ENCODE measurements at places on chromosomes 6 and 20.

DNA sequence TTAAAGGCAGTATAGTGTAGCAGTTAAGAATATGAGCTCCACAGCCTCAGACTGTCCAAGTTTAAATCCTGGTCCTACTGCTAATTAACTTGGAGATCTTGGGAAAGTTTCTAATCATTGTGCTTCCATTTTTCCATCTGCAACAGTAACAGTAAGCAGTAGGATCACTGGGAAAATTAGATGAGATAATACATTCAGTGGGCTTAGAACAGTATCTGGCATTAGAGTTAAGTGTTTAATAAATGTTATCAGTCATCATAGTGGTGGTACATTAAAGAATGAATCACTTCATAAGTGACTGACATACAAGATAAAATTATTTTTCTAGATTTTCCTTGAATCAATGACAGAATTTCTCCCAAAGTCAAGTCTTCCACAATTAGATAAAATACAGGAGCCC lies 5.0 kb downstream of the NHSL1 start:
- no peak for DNase-seq

DNA sequence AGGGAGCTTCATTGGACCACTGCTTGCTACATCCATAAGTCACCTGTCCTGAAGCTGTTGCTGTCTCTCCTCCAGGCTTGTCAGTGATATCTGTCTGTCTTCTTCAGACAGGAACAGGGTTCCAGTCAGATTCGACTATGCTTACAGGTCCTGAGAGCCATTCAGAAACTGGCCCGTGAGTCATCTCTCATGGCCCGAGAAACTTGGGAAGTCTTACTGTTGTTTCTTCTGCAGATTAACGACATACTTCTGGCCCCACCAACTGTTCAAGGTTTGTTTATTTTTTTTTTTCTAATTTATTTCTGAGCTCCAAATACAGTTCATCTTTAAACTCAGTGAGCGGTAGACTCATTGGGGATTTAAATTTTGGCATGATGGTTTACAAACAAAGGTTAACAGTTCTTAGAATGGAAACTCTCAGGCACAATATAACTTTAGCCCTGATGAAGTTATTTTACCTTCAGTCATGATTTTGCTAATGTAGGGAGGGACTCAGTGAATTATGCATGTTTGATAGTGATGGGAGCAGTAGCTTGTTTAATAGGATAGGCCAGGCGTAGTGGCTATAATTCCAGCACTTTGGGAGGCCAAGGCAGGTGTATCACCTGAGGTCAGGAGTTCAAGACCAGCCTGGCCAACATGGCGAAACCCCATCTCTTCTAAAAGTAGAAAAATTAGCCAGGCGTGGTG lies 24.7 kb downstream of the RALGAPB start:
- no peak for DNase-seq

DNA sequence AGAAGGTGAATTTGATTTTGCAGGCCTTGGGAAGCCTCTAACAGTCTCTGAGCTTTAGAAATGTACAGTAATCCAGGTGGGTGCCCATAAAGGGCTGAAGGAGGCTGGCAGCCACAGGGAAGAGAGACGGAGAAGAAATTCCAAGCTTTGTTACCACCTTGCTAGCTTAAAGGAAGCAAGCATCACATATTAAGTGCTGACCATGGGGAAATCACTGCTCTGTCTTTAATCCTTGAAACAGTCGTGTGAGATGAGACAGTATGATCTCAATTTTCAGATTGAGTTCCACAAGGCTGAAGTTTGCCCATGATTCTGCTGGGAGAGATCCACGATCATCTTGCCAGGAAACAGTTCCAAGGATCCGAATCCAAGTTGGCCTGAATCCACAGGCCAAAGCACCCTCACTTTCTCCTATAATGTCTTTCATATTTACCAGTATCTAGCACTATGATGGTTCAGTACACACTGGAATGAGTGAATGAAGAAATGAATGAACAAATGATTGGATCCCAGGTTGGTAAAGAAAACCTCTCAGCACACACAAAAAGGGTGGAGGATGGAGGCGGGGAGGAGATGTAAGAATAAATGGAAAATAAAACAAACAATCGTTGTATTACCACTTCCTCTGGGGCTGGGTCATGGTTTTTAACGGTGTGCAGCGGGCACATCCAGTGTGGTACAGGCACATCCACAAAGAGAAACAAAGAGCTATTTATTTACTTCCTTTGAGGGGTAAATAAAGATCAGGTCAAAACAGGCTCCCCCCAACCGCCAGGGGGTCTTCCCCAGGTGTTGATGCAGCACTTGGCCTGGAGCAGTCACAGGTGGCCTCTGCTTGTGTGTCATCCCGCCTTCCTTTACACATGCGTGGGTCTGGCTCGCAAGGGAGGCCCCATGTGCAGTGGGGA lies 28.2 kb upstream of the TAF8 start:
- no peak for DNase-seq

GRCh38 chr6:163338671-163339405 lies 75.7 kb upstream of the QKI start:
- no peak for DNase-seq

DNA sequence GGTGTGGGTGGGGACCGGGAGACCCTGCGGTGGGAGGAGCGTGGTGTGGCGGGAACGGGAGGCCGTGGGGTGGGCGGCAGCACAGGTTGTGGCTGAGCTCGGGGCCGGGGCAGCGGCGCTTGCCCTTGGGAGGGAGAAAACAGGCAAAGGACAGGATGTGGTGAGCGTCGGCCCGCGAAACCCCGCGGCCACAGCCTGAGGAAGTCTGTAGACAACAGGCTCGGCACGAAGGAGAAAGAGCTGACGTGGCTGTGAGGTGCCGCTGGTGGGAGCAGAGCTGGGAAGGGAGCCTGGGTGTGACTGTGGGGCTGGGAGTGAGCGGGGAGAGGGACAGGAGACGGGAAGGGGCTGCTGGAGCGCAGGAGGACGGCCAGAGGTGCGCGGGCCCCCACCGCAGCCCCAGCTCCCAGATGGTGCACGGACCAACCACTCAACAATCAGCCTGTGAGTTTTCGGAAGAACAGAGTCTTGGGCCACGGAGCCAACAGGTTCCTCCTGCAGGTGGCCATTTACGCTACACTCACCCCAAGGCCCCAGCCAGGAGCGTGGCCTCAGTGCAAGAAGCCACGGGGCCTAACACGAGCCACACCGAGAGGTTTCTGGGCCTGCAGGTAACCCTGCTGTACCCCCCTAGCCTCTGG lies 202.8 kb downstream of the DLL1 start:
- DNase-seq: no peak

DNA sequence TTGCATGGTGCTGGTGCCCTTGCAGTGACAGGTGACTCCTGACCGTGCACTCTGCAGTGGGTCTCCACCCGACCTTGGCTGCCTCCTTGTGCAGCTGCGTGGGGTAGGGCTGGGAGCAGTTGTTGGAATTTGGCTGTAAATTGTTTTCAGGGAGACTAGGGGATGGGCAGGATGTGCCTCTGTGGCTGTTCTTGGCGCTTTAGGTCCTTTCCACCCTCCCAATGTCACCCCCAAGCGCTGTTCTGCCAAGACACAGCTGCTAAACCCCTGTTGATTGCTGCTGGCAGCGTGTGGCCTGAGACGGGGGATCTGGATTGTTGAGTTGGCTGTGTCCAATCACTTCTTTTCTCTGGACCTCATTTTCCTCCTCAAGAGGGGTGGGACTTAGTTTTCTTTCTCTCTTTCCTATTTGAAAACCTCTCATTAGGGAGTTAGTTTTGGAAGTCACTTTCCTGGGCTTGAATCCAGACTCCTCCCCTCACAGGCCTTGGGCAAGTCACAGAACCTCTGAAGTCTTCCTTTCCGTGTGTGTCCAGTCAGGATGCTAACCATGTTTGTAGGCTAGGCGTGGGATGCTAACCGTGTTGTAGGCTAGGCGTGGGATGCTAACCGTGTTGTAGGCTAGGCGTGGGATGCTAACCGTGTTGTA lies 8.5 kb downstream of the IGF2R start:
- no peak for DNase-seq

DNA sequence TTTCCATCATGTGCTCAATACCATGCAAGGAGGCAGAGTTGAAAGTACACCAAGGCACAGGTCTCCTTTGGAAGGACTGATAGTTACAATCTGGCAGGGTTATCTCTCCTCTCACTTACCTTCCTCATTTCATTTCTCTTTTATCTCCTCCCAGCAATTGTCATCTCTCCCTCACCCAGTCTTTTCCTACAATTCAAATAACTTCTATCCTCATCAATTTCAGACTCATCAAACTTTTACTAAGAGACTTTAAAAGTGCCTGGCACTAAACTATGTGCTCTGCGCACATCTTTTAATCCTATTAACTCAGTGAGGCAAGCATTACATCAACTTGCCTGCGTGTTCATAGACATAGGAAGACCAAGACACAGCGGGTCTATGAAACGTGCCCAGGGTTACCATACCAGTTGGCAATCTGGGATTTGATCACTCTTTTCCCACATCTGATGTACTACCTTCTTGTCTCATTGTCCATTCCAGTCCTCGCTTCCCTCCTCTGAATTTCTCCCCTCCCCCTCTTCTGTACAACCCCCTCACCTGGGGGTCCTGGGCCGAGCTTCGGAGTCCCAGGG lies 1.2 kb downstream of the VARS1 start:
- no peak for DNase-seq

DNA sequence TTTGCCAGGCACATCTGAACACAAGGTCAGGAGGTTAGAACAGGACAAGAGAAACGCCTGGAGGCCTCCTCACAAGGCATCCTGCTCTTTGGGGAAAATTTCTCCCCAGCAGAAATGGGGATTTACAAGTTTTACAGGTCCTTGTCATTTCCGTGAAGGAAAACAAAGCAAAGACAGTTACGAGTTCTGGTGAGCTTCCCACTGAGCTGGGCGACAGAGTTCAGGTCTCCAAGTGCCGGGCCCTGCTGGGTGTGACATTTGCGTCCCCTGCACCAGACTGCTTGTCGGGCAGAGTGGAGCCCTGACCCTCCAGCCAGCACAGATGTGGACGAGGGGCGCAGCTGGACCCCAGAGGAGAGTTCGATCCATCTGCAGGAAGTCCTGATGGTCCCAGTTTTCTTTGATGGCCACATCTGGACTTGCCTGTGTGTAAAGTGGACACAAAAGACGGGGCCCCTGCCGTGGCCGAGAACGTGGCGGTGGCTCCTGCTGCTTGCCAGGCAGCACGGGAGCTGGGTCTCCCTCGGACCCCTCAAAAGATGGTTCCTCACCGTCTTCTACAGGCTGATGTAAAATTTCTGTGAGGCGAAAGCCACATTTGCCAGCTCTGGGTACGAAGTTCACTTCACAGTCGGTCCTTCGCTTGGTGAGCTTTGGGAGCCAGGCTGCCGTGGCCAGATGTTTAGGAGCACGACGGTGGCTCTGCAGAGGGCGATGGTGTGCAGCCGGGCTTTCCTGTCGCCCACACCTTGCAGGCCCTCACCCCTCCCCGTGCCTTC lies 5.2 kb upstream of the ADRM1 start:
- DNase-seq: no peak

GRCh38 chr20:49792006-49792405 lies 20.6 kb upstream of the SLC9A8 start:
- no peak for DNase-seq

- DNase-seq: no peak
Observed at GRCh38 chr20:25467441-25467840, 60.0 kb downstream of the GINS1 start.

DNA sequence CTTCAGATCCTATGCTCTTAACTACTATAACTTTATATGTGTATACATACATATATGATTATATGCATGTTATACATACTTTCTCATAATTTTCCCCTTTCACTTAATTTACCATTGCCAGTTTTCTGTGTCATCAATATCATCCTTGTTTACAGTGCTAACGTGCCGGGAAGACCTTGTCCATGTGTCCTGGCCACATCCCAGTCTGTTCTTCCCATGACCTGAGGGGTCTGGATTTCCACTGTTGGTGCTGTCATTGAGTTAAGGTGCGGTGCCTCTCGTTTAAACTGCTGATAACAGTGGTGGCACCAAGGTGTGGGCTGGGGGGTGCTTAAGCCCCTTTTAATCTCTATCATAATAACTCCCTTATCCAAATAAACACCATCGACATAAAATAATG lies 8.5 kb upstream of the SDCBP2 start:
- DNase-seq: no peak

DNA sequence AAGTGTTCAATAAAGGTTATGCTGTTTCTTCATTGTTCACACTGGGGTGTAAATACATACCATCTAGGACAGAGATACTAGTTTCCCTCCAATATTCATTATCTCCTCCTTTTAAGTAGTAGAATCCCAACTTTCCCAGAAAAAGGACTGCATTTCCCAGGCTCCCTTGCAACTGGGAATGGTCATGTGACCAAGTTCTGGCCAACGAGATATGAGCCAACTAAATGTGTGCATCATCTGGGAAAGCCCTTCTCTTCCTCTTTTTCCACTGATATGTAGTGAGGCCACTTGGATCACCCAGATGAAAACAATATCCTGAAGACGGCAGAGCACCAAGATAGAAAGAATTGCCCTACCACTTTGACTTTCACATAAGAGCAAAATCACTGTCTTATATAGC lies 97.9 kb upstream of the PTPRT start:
- DNase-seq: no peak

- DNase-seq: no peak
Observed at GRCh38 chr20:12014276-12014675, 96.6 kb downstream of the BTBD3 start.

GRCh38 chr6:65289491-65289890 lies 417.5 kb downstream of the EYS start:
- DNase-seq: no peak

GRCh38 chr6:117265410-117266256 lies at the start of gene VGLL2:
Gene VGLL2, plus strand, starts transcription at chr6:117265558. Its CDS starts 206 bp downstream, at chr6:117265764.
- no peak for DNase-seq

DNA sequence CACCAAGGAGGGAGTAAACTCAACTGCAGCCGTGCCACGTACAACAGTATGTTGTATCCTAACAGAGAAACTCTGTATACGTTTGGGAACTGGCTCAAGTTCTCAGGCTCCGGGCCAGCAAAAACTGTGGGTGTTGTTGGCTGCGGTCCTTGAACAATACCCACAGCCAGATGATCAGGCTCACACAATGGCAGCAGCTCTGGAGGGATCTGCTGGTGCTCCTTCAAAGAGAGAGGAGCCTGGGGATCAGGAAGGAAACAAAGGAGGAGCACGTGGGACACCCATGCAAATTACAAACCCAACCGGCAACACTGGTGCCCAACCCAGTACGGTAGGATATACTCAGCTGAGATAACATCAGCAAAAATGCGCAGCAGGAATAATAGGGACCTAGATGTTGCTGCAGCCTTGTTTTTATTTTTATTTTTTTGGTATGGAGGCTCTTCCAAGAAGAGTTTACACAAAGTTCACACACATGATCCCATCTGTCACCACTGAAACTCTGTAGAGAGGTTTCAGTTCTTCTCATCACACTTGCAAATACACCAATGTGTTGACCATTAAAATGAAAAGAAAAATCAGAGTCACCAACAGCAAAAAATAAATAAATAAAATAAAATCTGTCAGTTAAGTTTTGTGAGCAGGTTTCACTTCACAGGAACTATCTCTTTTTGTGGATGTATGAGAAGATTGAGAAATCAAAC lies 41.2 kb upstream of the PDE10A start:
- DNase-seq: no peak

GRCh38 chr6:76230711-76231110 lies 158.2 kb upstream of the IMPG1 start:
- no peak for DNase-seq

GRCh38 chr6:159013229-159013628 lies 13.2 kb upstream of the RSPH3 start:
- no peak for DNase-seq
